Central memory CD8-positive, alpha-beta T cell (primary cell): ENCODE measurements at places on chromosomes 1 and 21.

- DNase-seq, result no peak
These were observed 102.3 kb downstream of the OMA1 start for GRCh38 chr1:58443986-58444868.

- DNase-seq, result no peak
These were observed 12.9 kb downstream of the PTAFR start for GRCh38 chr1:28163496-28164161.

- no peak for DNase-seq
These were observed 21.1 kb downstream of the SMAP2 start for GRCh38 chr1:40394491-40395172.

DNA sequence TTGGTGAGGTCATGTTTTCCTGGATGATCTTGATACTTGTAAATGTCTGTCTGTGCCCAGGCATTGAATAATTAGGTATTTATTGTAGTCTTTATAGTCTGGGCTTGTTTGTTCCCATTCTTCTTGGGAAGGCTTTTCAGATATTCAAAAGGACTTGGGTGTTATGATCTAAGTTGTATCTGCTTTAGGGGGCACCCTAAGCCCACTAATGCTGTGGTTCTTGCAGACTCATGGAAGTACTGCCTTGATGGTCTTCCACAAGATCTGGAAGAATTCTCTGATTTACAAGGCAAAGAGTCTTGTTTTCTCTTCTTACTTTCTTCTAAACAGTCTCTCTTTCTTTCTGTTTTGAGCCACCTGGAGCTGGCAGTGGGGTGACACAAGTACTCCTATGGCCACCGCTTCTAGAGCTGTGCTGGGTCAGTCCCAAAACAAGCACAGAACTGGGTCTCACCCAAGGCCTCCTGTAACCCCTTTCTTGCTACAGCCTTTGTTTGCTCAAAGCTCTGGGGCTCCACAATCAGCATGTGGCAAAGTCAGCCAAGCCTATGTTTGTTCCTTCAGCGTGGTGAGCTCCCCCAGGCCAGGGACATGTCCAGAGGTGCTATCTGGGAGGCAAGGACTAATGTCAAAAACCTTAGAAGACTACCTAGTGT is 12.6 kb downstream of the VN1R5 start:
- DNase-seq, result no peak

- no peak for DNase-seq
These were observed 8.8 kb upstream of the LMX1A start for GRCh38 chr1:165365341-165365740.

DNA sequence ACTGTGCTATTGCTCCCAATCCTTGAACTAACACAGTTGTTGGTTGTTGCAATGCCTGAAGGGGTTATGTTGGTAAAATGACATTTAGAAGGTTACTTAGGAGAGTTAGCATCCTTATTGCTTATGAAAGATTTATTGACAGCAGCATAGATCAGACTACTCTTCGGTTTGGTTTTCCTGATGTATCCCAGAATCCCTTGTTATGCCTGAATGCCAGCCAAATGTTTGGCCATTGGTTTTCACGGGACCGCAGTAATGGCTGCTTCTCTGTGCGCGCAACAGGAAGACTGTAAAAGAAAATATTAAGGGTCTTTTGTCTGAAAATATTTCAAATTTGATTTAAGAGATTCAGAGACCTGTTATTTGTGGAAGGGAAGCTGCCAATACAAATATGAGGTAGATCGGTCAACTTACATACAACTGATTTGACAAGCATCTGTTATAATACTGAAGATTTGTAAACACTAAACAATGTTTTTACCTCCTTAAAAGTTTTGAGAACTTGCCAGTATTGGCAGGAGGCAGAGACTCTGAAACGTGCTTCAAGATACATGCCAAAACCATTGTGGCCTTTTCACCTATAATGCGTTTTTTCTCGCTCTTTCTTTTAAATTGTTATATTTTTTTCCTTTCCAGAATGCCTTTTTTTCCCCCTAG is 8.3 kb downstream of the NFIA start:
- DNase-seq, result no peak

- no peak for DNase-seq
These were observed 96.4 kb downstream of the PKN2 start for GRCh38 chr1:88780485-88780884.

DNA sequence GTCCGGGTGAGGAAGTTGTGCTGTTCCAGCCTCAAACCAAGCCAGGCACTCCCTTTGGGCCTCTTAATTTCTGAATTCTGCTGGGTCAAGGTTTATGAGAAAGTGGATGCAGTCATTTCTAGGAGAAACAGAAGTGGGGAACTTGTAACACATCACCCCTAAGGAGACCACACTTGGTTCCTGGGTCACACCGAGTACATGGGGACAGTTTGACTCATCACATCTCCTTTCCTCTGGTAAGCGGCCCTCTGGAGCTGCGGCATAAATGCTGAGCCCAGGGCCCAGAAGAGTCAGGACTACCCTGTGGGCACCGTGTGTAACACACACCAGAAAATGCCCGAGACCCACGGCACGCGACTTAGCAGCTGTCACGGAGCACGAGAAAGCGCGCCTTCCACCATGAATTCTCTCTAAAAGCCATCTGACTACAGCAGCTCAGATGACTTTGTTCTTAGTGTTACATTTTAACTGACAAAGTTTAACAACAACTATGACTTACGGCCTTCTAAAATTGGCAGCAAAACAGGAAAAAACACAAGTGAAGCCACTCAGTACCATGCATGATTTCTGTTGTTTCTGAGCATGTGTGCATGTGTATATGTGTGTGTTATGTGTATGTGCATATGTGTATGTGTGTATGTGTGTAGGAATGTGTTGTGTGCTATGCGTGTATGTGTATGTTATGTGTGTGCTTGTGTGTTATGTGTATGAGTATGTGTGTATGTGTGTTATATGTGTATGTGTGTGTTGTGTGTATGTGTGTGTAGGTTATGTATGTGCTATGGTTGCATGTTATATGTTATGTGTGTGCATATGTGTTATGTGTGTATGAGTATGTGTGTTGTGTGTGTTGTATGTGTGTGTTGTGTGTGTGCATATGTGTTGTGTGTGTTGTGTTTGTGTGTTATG is 50.8 kb downstream of the TOMM20 start:
- no peak for DNase-seq

DNA sequence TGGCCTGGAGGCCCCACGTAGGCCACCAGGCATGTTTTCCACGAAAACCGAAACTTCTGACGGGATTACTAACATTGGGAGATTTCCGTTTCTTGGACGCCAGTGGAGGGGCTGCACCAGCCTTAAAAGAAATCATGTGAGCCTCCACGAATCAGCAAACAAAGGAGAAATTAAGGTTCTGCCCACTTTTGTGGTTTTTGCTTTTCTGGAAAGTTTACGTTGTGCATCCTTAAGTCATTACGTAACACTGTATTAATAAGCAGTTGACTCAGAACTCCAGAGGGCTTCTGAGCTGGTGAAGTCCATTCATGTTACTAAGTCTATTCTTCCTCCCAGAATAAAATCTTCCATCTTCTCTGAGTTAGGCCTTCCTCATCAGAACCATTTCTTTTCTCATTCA is 168.5 kb downstream of the PSMG1 start:
- DNase-seq, result no peak

DNA sequence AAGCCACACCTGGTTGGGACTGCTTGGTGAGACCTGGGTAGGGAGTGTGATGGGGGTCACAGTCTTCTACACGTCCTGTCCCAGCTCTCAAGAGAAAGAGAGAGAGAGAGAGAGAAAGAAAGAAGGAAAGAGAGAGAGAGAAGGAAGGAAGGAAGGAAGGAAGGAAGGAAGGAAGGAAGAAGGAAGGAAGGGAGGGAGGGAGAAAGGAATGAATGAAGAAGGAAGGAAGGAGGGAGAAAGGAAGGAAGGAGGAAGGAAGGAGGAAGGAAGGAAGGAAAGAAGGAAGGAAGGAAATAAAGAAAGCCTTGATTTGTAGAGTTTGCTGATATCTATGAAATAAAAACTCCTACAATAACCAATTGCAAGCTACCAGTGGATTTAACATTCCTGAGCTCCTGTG is 28.5 kb upstream of the SOX13 start:
- DNase-seq, result no peak

DNA sequence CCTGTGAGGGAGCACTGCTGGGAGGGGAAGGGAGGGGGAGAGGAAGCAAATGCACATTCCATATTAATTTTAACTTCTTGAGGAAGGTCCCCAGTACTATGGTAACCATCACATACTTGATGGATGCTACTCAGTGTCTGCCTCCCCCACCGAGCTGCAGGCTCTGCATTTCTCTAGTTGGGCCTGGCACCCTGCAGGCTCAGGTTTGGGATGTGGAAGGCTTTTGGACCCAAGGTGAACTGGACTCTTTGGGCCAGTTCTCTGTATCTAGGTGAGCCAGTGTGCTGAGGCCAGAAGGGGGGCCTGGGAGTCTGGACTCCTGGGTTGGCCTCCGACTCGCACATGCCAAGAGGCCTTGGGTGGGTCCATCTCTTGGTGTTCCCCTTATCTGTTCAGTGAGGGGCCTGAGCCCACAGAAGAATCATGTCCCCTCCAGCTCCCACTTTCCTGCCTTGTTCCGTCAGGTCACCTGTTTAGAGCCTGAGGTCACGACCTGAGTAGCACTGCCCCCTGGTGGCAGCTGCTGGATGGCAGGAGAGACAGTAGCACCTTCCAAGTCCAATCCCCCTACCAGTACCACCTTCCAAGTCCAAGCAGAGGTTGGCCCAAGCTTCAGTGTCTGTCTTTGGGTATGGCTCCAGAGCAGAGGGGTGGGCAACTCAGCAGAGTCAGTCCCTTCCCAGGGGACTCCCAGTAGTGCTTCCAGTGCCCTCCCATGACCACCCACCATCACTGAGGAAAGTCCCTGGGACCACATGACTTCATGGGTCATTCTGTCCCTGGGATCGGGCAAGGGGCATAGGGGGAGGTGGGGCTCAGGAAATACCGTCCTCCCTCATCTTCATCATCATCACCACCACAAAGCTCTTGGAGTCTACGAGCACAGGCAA is 241.8 kb downstream of the TRABD2B start:
- DNase-seq, result no peak

GRCh38 chr21:43304206-43304605 is 122.7 kb downstream of the SIK1 start:
- no peak for DNase-seq

DNA sequence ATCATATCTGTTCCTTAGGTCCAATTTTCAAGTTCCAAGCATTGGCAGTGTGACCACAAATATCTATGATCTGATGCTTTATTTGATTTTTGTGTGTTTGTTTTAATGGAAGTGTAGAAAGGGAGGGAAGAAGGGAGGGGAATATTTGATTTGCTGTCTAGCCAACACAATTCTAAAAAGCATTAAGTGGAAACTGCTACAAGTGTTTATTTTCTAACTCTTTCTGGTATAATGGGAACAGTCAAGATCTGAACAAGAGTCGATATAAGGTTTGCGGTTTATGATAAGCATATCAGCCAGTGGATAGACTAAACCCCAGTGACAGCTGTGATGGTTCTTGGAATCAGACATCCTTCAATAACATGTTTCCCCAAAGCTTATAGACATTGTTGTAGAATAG is 267.8 kb upstream of the SNX7 start:
- DNase-seq, result no peak
